ENCODE measurements at places on chromosomes 11 and 22.
A peak's percentile ranks its signal among the peaks of the same experiment; 100 is the strongest.

- no peak for DNase-seq
These were observed 73.2 kb downstream of the DBX1 start for GRCh38 chr11:20087118-20087521.

- no peak for DNase-seq
These were observed 76.2 kb upstream of the VPREB1 start for GRCh38 chr22:22168190-22168940.

DNA sequence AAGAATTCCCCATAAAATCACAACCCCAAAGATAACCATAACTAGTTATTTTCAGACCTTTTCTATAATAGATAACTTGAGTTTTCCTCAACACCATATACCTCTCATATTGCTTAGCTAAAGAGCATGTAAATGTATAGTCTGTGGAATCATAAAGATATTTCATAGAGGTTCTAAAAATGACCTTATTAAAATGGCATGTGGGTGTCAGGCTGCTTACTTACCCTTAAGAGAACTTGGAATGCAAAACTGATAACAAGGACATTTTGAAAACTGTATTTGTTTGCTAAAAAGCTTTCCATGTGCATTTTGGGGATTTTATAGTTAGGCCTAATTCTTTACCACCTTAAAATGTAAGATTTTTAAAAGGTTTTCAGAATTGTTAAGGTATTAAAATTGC lies 4.7 kb downstream of the SIK2 start:
- no peak for DNase-seq

GRCh38 chr22:48141301-48141700 lies 1378.9 kb downstream of the TBC1D22A start:
- no peak for DNase-seq

DNA sequence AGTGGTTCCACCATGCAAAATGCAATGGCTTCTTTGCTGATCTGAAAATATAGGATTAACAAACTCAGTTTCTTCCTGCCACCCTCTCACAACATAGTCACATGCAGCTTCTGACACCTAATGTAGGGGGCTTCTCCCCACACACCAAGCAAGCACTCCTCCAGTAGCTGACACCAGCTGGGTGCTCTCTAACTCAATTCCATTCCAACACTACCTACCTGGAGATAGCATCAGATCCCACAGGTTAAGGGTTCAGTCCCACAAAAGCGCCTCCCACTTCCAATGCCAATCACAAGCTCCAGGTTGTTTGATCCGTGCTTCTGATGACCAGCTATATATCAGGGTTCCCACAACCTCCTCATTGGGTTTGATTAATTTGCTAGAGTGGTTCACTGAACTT lies 31.8 kb upstream of the NNMT start:
- DNase-seq: no peak

DNA sequence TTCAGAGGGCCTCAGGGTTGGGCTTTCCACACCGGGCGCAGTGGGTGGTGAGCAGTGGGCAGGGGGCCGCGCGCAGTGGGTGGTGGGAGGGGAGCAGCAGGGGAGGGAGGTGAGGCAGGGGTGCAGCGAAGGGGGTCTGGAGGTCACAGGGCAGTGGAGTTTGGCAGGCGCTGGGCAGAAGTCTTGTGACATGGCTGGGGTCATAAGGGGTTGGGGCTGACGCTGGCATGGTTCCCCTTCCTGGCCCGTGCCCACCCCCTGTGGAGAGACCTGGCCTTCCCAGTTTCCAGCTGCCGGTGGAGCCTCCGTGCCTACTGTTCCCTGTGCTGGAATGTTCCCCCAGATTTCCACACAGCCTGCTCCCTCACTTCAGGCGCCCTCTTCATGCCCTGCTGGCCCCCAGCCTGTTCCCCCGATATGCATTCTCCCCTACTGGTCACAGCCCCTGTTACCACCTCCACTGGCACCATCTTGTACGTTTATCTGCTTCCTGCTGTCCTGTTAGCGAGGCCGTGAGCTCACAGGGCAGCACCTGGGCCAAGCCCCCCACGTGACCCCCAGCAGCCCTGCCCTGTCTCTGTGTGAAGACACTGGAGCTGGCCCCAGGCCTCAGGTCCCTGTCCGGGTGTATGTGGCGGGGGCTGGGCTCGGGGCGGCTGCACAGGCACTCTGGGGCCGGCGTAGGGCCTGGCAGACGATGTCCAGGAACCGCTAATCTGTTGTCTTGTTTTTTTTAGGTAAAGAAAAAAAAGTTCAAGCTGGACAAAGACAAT lies 111.6 kb downstream of the KCNQ1OT1 start:
- no peak for DNase-seq

GRCh38 chr11:83693306-83693992 lies 407.3 kb upstream of the CCDC90B start:
- no peak for DNase-seq

GRCh38 chr11:116715383-116715782 lies 57.4 kb downstream of the BUD13 start:
- no peak for DNase-seq

DNA sequence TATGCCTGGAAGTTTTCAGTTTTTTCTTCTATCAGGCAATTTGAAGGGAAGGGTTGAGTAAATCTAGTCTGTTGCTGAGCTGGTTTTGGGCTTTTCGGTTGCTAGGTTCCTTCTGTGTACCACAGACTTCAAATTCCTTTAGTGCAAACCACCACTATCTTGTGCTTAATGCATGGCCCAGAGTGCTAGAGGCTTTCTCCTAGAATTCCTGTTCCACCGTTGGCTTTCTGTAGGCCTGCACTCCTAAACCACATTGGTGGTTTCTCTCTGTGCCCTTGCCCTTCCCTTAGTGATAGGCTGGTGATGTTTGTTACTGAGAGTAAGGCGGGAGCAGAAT lies 47.1 kb upstream of the CTSC start:
- DNase-seq: no peak

DNA sequence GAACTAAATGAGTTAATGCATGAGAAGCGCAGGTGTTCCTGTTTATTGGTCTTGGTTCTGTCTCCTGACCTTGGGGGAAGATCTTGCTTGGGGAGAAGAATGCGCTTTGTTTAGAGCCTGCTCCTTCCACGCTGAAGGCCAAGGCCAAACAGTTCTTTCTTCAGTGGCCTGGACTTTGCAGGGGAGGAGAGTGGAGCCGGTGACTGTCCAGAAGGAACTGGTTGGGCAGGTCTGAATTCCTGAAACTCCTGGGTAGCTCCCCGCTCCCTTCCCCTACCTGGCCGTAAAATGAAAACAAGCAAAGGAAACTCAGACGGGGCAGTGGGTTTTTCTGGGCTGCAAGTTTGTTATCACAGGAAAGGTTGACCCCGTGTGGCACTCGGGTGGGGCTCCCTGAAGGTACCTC lies 3.6 kb downstream of the ARHGAP8 start:
- no peak for DNase-seq

DNA sequence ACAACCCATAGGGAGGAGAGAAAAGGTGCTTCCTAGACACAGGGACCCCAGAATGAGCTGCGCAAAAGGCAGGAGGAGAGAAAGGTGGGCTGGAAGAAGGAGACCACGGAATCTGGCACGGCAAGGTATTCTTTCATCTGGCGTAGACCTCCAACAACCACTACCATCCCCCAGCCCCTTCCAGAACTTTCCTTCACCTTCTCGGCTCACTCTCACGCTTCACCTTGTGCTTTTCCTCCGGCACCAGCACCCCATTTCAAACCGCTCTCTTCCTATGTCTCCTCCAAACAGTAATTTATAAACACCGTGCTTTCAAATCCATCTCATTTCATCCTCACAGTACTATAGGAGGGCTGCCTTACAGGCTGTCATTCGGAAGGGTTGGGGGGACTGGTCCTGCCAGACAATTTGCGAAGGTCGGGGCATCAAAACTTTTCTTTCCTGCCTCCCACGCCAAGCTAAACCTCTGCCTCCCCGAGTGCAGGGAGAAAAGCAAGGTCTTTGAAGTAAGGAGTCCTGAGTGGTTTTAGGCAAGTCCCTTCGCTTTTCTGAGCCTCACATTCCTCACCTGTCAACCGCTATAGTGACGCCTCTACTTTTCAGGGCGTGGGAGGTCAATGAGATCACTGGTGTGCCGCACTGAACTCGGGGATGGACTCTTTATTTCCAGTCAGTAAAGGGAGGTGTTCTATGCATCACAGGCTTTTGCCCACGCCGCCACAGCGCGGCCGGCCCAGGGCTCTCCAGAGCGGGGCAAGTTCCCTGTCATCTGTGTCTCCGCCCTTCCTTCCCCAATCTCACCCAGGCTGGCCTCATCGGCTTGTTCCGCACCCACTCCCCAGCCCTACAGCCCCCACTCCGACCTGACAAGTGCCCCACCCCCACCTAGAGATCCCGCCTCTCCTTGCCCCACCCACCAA lies 800 bp downstream of the KCTD21 start:
- DNase-seq: peak; percentile 40

GRCh38 chr22:22981670-22982571 lies 88.4 kb upstream of the GNAZ start:
- no peak for DNase-seq

- DNase-seq: no peak
These were observed 24.7 kb downstream of the PPME1 start for GRCh38 chr11:74195828-74196227.

DNA sequence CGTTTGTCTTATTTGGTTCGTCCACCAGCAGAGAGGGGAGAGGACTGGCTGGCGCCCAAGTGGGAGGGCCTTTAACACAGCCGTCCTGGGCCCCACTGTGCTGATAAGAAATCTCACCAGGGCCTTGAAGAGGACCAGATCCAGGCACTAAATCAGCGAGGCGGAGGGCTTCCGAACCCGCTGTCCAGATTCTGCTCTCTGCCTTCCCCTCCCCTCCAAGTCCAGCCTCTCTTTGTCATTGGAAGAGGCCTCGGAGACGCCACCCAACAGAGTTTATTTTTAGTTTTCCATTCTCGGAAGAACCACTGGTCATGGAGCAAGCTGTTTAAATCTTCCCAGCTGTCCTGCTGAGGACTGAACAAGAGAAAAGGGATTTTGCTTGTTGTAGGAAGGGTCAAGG lies 9.3 kb upstream of the FXYD6 start:
- no peak for DNase-seq

DNA sequence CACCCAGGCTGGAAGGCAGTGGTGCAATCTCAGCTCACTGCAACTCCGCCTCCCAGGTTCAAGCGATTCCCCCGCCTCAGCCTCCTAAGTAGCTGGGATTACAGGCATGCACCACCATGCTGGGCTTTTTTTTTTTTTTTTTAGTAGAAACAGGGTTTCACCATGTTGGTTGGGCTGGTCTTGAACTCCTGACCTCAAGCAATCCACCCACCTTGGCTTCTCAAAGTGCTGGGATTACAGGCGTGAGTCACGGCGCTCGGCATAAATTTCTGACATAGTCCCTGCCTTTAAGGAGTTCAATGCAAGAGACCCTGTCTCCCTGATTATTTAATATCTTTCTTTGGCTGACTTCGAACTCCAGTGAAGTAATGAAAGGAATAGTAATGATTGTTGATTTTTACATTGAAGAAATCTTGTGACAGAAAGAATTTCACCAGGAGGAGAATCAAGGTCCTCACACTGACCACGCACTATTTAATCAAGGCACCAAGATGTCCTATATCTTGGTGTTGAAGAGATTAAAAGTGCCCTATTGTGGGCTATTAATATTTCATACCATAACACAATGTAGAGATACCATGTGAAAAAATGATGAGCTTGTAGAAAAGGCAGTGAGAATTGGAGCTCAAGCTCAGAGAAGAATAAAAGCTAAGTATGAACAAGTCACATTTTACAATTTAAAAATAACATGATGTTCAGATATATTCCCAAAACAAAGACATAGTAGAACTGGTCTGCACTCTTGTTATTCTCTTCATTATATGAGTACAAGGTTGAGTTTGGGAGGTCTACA lies 71.6 kb upstream of the BLID start:
- no peak for DNase-seq

- no peak for DNase-seq
These were observed 6.5 kb downstream of the GAL start for GRCh38 chr11:68690671-68691401.

GRCh38 chr11:128686021-128686741 lies 7.7 kb upstream of the FLI1 start:
- no peak for DNase-seq

GRCh38 chr22:48896766-48897644 lies 930.7 kb downstream of the BRD1 start:
- no peak for DNase-seq

- no peak for DNase-seq
These were observed 798.1 kb upstream of the LRRC4C start for GRCh38 chr11:42257534-42257933.

DNA sequence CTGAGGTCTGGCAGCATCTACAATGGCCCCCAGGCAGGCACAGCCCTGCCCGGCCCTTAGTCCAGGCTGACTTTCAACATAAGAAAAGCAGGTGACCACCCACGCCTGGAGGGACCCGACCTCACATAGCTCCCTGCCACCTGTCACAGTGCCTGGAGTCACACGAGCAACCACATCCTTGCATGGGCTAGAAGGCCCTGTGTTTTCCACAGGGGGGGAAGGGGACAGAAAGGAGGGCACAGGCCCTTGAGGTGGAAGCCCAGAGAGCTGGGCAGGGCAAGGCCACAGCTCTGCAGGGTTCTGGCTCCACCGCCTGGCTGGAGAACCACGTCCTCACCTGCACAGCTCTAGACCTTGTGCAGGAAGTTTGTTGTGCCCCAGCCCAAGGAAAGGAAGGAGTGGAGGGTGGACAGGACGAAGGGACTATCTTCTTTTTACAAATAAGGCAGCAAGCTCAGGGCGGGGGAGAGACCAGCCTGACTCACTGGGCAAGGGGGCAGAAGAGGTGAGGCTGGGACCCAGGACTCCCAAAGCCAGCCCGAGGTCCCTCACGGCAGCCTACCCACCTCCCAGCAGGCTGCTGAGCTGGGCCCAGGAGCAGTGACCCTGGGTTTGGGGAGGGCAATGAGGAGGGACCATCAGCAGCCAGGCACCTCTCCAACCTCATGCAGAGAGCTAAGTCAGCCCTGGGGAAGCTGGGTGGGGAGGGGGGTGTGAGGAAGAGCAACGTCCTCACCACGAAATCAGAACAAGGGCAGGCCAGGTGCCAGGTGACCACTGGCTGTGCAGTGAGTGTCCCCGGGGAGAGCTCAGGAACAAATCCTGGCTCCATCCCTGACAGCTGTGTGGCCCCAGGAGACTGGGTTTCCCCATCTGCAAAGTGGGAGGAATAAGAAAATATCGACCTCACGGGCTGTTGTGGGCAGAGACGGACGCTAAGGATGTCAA lies 4.3 kb downstream of the C1QTNF6 start:
- no peak for DNase-seq

DNA sequence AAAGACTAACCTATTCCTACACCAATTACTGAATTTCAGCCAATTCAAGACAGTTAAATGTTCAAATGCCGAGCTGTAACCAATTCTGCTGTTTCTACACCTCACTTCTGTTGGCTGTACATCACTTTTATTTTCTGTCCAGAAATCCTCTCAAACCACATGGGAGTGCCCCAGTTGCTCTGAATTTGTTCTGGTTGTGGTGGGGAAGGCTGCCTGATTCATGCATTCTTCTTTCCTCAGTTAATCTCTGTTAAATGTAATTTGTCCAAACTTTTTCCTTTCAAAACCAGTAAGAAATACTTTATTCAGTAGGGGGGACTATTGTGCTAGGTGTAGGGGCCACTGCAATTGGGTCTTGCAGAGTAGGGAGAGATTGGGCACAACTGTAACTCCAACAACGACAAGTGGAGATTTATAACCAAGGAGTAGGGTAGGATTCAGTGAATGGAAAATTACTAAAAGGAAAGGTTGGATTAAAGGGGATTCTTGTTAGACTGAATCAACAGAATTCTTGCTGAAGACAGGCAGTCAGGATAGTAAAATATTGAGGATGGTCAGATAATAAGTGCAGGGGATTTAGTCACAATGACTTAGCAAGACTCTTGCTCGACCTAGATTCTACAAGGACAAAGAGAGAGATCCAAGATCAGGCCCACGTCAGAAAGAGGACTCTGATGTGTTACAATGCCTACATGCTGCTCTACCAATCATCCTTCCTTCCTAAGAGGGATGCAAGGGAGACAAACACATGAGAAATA lies 593.5 kb upstream of the FAT3 start:
- DNase-seq: no peak
